ENCODE measurements at places on chromosomes 7 and 10.
A peak's percentile ranks its signal among the peaks of the same experiment; 100 is the strongest.

- DNase-seq, result peak; percentile 38
Observed at GRCh38 chr10:12509016-12509793, 159.9 kb downstream of the CAMK1D start.

DNA sequence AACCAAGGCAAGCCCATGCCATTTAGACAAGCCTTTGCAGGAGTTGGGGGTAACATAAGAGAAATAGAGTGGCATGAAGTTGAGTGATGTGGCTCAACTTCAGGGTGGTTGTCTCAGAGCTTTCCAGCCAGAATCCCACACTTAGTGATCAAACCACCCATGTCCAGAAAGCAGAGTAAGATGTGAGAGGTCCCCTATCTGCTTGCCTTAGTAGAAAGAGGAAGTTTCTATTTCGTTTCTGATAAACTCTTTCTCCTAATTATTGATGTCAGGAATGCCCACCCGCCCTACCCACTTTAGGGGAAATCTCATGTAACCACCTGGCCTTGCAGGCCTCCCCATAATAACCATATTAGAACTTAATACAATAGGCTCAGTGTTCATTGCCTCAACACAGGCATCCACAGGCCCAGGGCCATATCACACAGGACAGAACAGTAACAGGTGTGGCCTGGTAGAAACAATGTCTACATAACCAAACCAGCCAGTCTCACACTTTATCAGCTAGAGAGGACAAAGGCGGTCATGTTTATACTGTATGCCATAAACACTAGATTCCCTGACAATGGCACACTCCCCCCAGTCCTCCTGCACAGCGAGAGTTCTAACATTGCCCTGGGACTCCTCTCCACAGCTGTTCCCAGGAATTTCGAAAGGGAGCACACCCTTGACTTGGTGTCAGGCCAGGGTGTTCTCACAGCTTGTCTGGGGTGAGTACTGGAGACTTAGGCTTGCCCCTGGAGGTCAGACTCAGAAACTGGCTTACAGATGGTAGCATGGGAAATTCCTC, 364.4 kb downstream of the CXCL12 start:
- DNase-seq, result no peak

DNA sequence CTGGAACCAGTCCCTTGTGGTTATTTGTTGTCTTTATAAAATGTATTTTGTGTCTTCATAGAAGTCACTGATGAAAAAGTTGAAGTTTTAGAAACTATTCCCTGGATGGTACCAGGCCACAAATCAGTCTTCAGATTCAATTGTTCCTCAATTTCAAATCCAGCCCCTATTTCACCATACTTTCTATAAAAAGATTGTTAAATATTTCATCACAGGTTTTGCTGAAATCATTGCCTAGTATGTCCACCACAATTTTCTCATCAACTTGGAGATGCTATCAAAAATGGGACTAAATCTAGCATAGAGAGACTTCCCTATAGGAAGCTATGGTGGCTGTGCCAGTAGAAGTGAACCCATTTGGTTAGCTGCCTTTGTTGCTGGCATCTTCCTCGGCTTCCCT, 118.5 kb downstream of the RAB18 start:
- DNase-seq, result no peak

- DNase-seq, result no peak
Observed at GRCh38 chr10:31124852-31125251, 93.2 kb upstream of the ZNF438 start.

GRCh38 chr7:150476285-150476684, 25.9 kb downstream of the GIMAP8 start:
- no peak for DNase-seq

- DNase-seq, result no peak
Observed at GRCh38 chr10:125146791-125147579, 13.4 kb downstream of the CTBP2 start.

DNA sequence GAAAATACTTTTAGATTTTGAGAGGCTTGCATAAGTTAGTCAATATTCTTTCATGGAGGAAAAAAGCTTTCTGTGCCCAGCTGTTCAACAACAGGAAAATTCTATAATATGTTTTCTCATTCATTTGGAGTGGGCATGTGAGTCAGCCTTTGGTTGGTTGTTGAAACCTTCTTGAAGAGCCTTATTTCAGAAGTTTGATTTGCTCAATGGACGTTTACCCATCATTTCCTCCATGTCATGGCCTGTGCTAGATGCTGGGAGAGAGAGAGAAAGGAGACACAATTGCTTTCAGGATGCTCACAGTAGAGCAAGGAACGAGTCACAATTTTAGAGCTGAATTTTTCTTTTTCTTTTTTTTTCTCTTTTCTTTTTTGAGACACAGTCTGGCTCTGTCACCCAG, 181.7 kb downstream of the PRKCQ start:
- no peak for DNase-seq

DNA sequence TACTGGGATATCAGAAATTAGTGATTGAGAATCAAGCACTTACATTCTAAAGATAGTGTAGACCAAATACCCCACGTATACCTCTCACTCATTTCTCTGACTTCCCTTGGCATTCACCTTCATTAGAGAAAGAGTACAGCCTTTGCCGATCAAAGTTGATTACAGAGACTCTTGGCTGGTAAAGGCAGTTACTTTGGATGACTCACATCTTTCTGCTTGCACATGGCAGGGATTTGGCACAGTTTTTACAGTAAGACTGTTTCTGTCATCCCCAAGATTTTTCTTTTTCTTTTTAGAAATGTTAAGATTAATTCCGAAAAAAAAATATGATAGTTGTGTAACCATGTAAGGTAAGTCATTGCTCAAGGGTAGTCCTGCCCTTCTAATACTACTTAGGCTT, 143.0 kb downstream of the TSPAN12 start:
- no peak for DNase-seq

- DNase-seq, result no peak
Observed at GRCh38 chr10:11864727-11865126, 41.6 kb downstream of the PROSER2 start.
